ENCODE measurements at places on chromosomes 5 and 9.

DNA sequence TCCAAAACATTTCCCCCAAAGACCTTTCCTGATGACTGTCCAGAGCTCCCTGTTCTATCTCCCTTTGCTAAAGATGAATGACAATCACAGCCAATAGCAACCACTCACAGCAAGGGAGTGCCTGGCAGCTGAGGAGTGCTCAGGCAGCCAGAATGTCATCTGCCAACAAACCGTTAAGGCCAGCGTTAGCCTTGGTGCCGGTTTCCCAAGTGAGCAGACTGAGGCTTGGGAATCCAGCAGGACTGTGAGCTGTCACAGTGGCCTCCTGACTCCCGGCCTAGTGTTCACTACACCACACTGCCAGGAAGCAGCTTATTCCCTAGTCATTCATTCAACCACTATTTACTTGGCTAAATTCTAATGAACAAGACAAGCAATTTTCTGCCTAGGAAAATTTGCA is 24.7 kb downstream of the STK10 start:
- DNase-seq, result no peak

DNA sequence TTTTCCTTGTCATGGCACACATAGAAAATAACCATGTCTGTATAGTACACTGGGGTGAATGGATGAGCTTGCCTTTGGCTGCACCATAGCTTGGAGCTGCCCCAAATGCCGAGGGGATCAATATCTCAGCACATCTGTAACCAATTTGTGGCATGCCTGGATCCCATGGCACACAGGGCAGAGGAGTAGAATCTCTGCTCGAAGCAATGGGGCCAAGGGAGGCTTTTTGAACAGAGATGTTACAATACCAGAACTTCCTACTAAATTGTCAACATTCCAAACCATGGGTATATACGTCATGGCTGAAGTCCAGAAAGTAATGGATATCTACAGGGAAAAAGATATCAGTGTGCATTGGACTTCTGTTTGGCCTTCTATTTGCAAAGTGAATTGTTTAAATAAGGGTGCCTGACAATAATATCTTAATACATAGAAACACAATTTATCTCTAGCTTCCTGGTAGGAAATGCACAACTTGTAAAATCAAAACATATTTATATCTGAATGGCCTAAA is 39.0 kb downstream of the ESM1 start:
- DNase-seq, result no peak

GRCh38 chr5:92758552-92758951 is 822.5 kb downstream of the NR2F1-AS1 start:
- DNase-seq, result no peak

DNA sequence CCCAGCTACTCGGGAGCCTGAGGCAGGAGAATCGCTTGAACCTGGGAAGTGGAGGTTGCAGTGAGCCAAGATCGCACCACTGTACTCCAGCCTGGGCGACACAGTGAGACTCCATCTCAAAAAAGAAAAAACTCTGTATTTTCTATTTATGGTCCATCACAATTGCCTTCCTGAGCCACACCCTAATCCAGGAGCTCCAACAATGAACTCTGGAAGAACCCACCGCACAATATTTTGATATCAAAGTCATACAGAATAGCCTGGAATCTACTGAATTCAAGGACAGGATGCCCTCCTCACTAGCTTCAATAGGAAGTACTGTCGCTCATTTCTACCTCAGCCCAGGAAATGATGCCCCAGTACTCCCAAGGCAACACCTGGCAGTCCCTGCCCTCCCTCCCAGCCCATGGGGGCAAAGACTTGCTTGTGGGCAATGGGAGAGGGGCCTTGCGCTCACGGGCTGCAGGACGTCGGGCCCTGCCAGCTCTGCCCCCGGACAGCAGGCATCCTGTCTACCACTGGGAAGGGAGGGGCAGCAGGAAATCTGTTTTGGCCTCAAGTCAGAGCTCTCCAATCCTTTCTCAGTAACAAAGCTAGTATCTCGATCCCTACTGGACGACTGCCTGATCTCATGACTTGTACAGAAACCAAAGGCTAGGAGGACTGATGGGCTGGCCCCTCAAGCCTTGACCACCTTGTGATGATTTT is 19.7 kb downstream of the UBAC1 start:
- DNase-seq, result no peak

DNA sequence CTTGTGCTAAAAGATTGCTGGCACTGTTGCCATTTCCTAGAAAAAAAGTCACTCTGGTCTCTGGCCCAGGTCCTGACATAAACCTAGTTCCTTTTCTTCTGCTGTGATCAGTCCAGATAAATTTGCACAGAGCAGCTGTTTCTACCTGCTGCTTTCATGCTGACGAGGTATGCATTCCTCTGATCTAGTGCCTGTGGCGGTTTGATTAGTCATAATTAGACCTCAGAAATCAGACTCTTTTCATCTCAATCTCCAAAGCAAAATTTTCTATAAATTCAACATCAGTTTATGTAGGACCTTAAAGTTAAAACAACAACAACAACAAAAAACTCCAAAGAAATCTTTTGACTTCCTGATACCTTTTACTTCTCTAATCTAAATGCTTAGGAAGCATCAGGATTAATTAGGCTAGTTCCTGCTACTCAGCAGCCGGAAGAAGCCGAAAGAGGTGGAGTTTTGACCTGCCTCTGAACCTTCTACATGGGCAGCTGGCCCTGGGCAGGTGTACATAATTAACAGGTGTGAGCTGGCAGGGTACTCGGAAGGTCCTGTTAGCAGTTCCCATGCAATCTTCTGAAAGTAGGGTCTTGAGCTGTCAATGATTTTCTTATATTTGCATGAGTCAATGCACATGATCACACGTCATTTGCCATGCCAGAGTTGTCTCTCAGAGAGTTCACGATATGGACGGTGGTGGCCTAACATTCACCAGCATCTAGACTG is 83.3 kb upstream of the CCDC112 start:
- no peak for DNase-seq

- no peak for DNase-seq
Measured at GRCh38 chr5:40502736-40503135, 177.0 kb upstream of the PTGER4 start.

- DNase-seq, result no peak
Measured at GRCh38 chr9:91908293-91908623, 41.8 kb downstream of the ROR2 start.

- DNase-seq, result no peak
Measured at GRCh38 chr5:173472164-173472563, 143.9 kb upstream of the STC2 start.

GRCh38 chr9:34378376-34379060 is 1.8 kb upstream of the MYORG start:
- no peak for DNase-seq

DNA sequence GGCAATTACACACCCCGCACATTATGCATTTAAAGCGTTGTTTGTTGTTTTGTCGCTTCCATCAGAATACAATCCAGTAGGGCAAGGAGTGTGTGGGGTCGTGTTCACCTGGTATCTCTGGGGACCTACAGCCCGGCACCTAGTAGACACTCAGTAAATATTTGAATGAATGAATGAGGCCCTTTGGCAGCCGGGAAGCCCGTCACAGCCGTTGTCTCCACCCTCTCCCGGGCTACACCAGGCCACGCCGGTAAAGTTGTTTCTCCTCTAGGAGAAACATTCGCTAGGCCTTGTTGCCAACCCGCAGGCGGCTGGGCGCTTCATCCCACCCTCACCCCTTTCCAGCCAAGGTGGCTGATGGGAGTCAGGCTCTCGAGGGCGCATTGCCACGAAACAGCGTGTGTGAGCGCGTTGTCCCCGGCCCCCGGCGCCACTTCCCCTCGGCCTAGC is 876 bp upstream of the JAK2 start:
- DNase-seq, result no peak

GRCh38 chr9:88692827-88693226 is 157.8 kb downstream of the NXNL2 start:
- no peak for DNase-seq

DNA sequence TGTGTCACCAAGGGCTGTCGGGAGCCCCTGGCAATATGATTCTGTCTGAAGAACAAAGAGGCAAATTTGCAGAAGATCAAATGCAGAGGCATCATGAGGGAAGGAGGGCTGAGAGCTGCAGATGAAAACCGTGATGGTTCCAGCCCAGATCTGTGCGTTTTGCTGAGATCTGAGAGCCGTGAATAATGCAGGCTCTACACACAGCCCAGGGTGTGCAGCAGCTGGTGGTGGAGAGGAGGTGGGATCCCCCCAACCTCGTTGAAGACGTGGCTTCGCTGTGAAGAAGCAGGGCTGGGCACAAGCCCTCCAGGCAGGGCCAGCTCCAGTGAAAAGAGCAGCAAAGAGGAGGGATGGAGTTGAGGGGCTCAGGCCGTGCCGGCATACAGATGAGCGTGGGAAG is 75.5 kb downstream of the TSPAN17 start:
- no peak for DNase-seq

GRCh38 chr9:126459126-126459525 is 132.5 kb downstream of the MVB12B start:
- no peak for DNase-seq

GRCh38 chr5:36202521-36202961 is 39.2 kb downstream of the NADK2 start:
- DNase-seq, result no peak

GRCh38 chr5:159777049-159777660 is 139.1 kb upstream of the ADRA1B start:
- no peak for DNase-seq

- no peak for DNase-seq
Measured at GRCh38 chr5:149544028-149544420, 7.2 kb downstream of the CSNK1A1 start.

DNA sequence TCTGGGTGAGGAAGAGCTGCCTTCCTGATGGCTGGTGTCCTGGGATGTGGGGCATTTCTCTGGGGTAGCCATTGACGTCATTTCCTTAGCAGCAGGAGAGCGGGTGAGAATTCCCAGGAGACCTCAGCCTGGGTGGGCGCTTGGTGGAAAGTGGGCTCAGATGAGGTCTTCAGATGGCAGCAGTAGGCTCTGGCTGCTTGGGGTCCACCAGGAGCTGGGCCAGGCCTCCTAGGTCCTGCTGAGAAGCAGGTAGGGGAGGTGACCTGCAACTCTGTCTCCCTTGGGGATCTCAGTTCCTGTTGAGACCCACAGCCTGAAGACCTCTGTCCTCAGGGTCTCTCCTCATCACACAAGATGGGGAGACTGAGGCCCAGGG is 31.5 kb downstream of the FAM163B start:
- no peak for DNase-seq

DNA sequence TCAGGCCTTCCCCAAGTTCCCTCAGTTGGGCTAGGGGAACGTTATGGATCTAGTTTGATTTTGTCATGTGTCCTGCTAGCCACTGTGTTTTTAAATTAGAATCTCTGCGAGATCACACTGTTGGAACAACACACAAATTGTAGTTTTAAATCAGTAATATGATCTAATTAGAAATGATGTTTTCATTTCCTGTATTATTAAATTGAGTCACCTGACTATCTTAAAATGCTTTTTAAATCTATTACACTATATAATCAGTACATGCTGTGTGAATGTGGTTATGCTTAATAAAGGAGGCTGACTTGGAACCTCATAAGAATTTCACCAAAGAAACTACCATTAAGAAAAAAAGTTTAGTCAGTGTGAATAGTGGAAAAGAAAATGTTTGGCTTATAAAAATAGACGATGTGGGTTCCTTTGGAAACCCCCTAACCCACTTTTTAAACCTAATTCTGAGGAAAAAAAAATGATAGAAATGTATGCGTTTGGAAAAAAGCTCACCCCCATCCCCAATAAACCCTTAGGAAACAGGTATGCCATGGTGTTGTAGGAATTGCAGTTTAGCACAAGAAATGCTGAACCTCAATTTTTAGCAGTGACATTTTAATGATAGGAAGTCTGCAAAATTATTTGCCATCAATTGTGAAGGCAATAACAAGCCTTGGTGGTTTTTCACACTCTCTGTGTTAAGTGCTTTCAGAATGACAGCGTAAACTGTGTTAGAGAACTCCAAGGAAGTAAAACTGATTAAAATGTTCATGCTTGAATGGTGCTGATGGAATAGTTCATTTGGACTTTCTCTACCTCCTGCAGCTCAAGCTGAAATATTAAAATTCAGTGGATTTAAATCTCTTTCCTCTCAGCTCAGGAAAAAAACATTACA is 59.0 kb downstream of the TLE4 start:
- no peak for DNase-seq

GRCh38 chr5:98540056-98540455 is 233.4 kb upstream of the RGMB start:
- no peak for DNase-seq

Measured in stimulated activated CD8-positive, alpha-beta memory T cell treated with anti-CD3 and anti-CD28 coated beads, Interleukin-15, amount 100 ng/mL, for 48 hours (primary cell).